CD8-positive, alpha-beta memory T cell (primary cell): ENCODE measurements at places on chromosomes 7 and 10.

DNA sequence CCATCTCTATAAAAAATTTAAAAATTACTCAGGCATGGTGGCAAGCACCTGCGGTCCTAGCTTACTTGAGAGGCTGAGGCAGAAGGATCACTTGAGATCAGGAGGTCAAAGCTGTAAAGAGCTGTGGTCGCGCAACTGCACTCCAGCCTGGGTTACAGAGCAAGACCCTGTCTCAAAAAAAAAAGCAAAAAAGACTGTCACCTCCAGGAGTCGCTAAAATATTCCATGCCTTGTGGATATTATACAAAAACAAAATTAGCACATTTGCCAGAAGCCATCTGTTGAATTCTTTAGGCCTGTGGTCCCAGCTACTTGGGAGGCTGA lies 87.0 kb upstream of the SDK1 start:
- no peak for DNase-seq

DNA sequence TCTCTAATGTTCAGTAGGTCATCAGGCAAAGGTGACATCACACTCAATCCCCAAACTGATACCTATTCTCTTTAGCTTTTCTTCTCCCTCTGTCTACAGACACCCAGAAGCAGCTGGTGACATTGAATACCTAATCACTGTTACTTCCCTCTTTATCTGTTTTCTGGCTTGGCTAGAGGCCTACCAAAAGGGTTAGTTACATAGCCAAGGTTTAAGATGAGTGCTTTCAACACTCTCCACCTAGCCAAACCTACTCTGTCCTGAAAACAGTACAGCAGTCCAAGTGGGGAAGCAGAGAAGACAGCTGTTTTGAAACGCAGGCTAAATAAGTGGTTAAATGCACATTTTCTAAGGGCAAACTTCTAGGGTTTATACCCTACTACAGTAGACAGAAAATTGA lies 39.4 kb downstream of the CCNJ start:
- DNase-seq: no peak

- DNase-seq: no peak
These were observed 15.5 kb upstream of the PFKFB3 start for GRCh38 chr10:6187278-6187677.

DNA sequence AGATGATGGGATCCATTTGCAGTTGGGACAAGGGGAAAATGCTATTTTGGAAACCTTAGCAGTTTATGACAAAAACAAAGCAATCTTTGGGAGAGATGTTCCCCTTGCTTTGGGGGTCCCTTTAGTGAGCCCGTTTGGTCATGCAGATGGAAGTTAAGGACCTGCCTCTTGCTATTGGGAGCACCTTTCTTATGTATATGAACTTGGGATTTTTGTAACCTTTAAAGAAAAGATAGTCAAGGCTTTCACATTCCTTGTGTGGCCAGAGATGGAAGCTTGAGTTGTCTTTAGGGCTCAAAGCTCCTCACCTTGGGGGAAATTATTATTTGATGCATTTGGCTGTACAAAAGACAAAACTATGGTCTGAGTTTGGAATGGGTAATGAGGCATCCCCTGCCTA lies 179.0 kb upstream of the PLPP4 start:
- no peak for DNase-seq

DNA sequence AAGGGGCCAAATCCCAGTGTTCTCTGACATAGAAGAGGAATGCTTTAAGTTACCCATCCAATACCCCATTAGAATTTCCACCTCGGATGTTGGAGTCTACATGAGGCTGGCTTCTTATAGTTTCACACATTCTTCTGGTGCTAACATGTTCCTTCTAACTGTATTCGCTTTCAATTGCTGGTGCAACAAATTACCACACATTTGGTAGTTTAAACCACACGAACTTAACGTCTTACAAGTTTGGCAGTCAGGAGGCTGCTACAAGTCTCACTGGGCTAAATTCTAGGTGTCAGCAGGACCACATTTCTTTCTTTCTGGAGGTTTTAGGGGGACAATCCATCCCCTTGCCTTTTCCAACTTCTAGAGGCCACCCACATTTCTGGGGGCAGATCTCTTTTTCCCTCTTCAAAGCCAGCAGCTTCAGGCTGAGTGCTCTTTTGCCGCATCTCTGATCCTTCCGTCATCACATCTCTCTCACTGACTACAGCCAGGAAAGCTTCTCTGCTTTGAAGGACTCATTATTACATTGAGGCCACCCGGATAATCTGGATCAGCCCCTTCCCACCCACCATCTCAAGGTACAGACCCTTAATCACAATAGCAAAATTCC lies 5.1 kb upstream of the MACC1 start:
- DNase-seq: no peak

GRCh38 chr10:48614481-48615390 lies 9.9 kb upstream of the ARHGAP22 start:
- DNase-seq: no peak

DNA sequence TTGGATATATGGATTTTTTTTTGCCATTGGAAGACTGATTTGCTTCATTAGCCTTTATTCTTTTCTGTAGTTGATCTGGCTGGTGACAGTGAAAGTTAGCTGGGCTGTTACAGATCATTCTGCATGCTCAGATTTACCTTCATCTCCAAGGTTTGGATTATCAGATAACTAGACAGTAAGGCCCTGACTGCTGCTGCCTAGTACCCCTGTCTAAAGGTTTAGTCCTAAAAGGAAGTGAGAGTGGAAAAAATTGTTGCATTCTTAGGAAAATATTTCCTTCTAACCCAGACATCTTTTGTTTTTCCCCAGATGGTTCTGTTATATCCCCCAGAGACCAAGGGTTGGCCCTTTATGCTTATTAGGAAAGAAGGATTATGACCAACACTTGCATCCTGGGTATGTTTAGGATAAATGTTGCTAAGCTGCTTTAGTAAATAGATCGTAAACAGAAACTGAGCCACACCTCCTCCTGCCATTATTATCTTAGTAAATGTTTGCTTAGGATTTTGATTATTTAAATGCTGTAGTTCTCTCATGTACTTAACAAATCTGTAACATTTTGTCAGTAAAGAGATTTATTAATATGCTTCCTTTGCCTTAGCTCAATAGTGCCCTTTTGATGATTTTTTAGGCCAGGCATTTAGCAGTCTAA lies 44.4 kb downstream of the MCU start:
- DNase-seq: no peak

DNA sequence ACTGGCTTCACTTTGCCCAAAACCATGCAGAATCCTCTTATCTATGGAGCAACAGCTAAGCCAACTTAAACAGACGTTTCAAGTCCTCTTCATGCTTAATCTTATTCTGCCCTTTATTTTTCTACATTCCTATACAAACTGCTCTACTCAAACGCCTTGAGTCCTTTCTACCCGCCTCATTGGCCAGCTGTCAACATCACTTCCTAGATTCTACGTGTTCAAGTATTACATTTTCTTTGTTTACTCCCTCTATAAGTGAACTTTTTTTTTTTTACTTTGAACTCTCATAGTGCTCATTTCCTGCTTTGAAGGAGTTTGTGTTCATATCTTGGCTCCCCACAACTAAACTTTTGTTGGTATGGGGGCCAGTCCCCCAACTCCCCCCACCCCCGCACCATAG lies 28.9 kb upstream of the SLC26A5 start:
- DNase-seq: no peak

DNA sequence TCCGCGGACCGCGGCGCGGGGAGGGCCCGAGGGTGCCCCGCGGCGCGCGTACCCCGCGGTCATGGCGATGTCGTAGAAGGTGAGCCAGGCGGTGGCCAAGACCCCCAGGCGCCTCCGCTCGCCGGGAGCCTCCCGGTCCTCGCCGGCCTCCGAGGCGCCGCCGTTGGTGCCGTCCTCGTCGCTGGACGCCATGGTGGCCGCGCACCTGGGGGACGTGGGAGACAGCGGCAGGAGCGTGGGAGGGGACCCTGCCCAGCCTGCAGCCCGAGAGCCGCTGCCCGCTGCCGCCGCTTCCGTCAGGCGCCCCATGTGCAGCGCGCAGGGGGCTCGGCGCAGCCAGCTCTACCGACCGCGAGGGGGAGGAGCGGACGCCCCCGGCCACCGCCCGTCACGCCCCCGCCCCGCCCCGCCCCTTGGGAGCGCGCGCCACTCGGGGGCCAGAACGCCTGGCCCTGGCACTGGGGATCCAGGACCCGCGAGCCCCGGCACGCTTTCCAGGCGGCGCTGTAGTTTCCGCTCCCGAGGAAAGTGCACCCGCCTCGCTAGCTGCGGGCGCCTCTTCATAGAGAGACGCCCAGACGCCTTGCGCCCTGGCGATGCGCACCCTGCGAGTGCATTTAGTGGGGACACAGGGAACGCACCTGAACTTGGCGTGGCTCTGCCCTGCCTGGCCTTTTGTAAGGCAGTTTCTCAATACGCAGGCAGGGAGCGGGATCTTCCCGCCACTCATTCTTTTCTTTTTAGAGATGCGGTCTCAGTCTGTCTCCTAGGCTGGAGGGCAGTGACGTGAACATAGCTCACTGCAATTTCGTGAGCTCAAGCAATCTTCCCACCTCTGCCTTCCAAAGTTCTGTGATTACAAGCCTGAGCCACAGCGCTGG lies at the start of gene HACD1:
HACD1 (minus strand) TSS at position 344 of the 881 bp plus-strand sequence; CDS start at position 309, 35 bp downstream.
- DNase-seq: peak; percentile 34

DNA sequence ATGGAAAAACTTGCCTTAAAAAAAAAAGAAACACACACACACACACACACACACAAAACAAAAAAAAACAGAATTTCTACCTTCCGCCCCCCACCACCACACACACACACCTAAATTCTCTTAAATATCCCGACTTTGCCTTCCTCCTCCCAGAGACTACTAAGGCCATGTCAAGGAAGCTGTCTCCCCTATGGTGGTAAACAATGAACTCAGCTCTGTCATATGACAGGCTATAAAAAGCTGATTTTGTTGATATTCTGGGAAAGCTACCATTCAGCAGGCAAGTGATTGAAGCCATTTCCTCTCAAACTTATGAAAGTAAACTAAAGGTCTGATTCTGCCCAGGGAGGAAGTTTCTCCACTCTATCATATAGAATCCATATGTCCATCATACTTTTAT lies 471.0 kb downstream of the GFRA1 start:
- DNase-seq: no peak

DNA sequence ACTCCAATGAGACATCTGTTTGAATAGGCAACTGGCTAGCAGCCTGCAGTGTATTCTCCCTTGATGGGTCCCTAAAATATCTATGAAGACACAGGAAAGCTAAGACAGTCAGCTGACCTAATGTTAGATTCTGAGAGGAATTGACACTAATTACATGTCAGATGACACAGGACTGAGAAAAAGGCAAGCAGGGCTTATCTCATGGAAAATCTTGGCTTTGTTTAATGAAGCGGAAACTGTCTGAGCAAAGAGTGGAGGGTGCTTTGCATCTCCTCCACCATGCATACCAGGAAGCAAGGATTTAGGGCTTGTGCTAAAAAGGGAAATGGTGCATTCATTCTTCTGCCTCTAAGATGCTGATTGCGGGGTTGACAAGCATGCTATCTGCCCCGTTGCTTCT lies 135.5 kb upstream of the GLI3 start:
- DNase-seq: no peak

GRCh38 chr10:65765006-65765541 lies 1160.8 kb upstream of the LRRTM3 start:
- no peak for DNase-seq

DNA sequence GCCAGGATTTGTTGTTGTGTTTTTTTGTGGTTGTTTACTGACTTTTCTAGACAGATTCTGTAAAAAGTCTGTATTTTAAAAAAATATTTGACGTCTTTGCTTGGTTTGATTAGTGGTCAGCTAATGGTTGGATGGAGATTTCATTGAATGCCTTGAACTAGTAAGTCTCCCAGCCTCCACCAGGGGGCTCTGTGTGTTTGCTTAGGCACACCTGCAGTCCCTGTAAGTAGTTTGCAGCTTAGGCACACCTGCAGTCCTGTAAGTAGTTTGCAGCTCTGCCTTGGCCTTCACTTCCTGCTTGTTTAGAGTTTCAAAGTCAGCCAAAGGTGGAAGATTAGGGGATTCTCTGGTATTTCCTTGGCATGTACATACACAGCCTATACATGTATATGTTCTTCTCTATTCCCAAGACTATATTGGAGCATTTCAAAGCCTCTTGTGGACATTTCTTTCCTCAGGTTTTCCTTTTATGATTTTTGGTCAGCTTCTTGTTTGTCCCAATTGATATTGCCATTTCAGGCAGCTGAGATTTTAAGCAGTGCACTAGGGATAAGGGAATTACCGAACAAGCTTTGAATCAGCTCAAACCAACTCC lies 101.6 kb downstream of the CCSER2 start:
- peak; percentile 42 for DNase-seq
